ENCODE measurements at places on chromosomes 12 and 14. TPM values are rescaled to one million over a fixed set of nuclear protein-coding genes. Genes with fewer than 3 reads are reported as not detected.

Gene SLC22A17
- total RNA-seq = 52.6 TPM

Gene TAS2R19
- total RNA-seq = 6.0 TPM

Gene CD69
- not detected for total RNA-seq

Gene ZDHHC17
- 43.5 TPM for total RNA-seq

Gene ADAM21
- total RNA-seq = not detected

- peak; percentile 58 for DNase-seq
These were observed 2.5 kb downstream of the SLC38A1 start for GRCh38 chr12:46266382-46266791.

GRCh38 chr14:39229222-39229543 is 4.5 kb upstream of the MIA2 start:
- no peak for DNase-seq

- no peak for DNase-seq
These were observed 229.6 kb upstream of the TMEM260 start for GRCh38 chr14:56349960-56350359.

GRCh38 chr12:79360936-79361335 is 329.8 kb downstream of the PAWR start:
- no peak for DNase-seq

DNA sequence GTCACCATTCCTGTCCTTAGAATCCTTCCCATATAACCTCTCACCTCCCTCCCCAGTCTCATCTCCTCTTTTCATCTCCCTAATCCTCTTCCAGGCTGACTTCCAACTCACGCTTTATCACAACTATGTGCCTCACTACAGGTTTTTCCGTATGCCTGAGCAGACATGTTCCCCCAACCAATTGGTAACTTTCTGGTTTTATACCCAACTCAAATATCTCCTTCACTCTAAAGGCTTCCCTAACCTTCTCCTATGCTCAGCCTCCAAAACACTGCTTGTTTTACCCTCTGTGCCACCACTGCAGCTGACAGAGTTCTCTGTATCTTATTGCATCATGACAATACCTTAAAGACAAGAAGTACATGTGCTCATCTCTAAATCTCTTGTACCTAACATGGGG is 139.7 kb downstream of the KSR2 start:
- DNase-seq = no peak

DNA sequence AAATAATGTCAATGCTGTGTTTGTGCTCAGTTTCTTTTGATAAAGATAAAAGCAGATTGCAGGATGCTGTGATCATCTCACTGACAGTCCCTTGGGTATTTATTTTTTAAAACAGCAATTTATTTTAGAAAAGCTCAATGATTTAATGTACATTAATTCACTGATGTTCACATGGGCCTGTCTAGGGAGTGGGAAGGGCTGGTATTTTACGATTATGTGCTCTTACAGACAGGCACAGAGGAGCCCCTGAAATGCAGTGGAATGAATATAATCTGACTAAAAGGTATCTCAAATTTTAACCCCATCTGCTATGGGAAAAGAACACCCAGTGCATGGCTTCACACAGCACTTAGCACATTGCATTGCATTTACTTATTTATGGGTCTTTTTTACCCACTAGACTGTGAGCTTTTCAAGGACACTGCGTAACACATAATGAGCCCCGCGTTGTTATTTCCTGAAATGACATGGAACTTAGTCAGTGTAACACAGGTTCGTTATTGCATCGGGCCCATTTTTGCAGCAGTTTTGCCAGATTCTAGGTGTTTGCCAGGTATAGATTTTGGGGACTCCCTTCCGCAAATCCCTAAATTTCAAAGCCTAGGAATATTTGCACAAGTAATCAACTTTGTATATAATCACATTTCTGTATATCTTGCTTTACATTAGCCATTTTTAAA is 425.3 kb upstream of the FBXO33 start:
- DNase-seq = no peak

DNA sequence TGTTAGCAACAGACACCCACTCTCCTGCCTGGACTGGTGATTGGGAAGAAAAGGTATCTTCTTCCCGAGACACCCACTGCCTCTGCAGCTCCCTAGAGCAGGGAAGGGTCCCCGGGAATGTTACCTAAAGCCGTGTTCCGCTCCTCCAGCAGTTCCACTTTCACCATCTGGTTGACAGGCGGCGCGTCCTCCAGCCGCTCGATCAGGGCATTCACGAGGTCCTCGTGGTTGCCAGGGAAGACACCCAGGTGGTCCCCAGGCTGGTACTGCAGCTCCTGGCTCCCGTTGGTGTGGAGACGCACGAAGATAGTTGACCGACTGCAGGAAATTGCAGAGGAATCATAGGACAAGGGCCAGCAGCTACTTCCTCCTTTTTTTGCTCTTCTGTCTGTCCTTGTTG is 44.2 kb upstream of the FBXO21 start:
- DNase-seq = no peak

All from GM23338 (cell line).